ENCODE measurements at places on chromosomes 3 and 15.
A peak's percentile ranks its signal among the peaks of the same experiment; 100 is the strongest.

- DNase-seq = no peak
Observed at GRCh38 chr15:66038387-66039116, 169.3 kb downstream of the RAB11A start.

DNA sequence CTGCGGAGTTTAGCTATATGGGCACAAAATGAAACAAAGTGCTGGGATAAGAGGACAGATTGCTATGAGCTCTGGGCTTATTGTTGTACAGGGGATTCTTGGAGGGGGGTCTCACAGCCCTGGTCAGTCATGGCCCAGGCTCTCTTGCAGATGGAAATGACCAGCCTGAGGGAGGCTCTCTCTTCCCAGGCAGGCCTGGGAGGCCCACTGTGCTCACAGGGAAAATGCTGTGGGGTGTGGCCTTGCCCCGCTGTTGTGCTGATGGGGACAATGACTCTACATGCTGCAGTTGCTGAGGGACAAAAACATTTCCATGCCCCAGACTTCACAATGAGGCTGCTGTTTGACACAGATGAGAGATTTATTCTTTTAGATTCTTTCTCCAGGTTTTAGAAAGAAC, 202.2 kb downstream of the KLF13 start:
- DNase-seq = no peak

- no peak for DNase-seq
Observed at GRCh38 chr3:121869736-121870135, 24.5 kb upstream of the SLC15A2 start.

- DNase-seq = no peak
Observed at GRCh38 chr15:34994925-34995324, 6.8 kb upstream of the ZNF770 start.

DNA sequence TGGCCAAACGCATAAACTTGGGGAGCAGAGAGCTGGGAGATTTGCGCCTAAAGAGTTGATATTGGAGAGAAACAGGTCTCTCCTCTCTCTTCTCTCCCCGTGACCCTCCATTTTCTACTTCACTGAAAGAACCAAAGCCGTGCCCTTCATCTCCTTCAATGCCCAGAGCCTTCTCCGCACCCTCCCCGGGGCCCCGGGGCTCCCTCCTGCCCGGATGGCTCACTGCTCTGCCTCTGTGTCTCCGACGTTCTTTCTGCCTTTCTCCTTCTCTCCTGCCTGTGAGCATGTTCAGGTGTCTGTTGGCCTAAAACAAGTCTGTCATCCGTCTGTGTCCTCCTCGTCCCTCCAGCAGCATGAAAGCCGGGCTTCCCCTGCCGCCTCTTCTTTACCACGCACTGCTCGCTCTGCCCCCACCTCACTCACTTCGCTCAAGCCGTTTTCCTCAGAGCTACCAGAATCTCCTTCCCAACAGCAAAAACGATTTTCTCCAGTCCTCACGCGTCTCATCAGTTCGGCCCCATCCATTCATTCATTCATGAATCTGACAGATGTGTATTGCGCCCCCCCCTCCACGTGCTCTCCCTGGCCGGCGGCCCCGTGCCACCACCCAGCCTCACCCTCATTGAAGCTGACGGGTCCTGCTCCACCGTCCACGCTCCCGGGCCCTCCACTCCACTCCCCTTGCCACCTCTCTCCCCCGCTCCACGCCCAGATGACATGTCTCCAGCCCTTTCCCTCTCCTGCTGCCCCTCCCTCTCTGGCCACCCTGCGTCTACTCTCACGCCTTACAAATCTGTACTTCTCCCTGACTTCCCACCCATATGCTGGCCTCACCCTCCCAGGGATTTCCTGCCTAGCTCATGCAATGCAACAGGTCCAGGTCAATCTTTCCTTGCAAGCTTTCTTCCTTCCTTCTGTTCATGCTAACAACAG, 10.2 kb downstream of the MUC4 start:
- DNase-seq = no peak

GRCh38 chr3:197854596-197855343, 63.7 kb downstream of the LRCH3 start:
- DNase-seq = no peak

- no peak for DNase-seq
Observed at GRCh38 chr3:37129871-37130270, 44.5 kb downstream of the LRRFIP2 start.

DNA sequence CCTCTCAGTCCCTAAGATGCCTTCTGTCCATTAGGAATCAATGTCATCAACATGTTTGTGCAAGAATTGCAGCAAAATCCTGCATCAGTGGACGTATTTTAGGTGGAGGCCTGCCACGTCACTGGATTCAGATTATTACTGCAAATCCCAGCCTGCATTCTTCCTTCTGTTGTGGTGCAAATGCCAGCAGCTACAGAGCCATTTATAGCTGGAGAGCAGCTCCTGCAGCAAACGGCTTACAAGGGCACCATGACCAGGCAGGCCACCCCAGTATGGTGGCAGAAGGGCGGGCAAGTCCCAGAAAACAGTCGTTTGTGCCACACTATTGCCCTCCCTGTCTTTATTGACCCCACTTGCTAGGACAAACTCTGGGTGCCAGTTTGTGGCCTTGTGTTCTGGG, 74.7 kb downstream of the SNRK start:
- no peak for DNase-seq

- no peak for DNase-seq
Observed at GRCh38 chr15:36177590-36178302, 401.7 kb upstream of the CDIN1 start.

- no peak for DNase-seq
Observed at GRCh38 chr3:61226166-61226686, 25.0 kb downstream of the FHIT start.

DNA sequence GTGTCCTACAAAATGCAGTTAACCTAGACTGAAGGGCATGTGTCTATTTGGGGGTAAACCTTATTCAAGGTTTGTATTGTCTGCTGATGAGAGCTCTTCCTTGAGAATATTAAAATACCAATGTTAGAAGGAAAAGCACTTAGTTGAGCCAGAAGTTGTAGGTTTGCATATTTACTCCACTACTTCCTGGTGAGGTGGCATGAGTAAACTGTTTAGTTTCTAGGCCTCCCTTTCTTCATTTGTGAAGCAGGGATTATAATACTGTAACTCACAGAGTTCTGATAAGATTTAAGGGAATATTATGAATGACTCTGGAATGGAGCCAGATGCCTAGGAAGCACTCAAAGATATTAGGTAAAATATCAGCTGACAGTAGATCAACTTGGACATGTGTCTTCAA, 46.7 kb downstream of the CD200R1L start:
- DNase-seq = no peak

DNA sequence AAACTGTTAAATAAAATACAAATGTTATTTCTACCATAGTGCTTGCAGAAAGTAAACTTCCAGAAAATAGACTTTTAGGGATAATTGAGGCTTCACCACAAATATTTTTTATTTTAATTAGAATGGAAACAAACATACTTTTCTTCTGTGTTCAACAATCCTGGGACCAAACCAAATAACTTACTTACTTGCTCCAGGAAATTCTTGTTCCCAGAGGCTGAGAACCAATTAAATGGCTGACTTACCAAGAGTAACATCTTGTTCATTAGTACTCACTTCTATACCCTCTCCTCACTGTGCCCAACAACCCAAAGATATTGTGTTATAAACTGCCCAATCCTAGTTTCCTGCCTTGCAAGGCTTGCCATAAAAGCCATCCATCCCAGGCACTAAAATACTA, 172.2 kb upstream of the PFN2 start:
- no peak for DNase-seq

DNA sequence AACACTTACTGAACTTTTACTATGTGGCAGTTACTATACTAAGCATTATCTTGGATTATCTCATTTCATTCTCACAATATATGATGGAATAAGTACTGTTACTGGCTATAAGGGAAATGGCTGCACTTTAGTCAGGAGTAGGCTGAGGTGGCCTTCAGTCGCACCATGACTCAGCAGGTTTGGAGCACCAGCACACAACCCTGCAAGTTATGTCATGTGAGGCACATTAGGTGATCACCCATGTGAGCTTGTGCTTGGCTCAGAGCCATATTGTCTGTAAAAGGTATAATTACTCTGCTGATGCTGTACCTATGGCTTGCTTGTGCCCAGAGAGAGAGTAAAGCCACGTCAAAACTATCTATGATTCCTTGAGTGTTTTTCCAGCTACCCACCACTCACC, 54.1 kb upstream of the TIPARP start:
- DNase-seq = peak; percentile 30

GRCh38 chr3:43024181-43024885, 45.2 kb downstream of the GASK1A start:
- DNase-seq = no peak

- DNase-seq = peak; percentile 81
Observed at GRCh38 chr3:99753268-99753975, 64.2 kb upstream of the CMSS1 start.

DNA sequence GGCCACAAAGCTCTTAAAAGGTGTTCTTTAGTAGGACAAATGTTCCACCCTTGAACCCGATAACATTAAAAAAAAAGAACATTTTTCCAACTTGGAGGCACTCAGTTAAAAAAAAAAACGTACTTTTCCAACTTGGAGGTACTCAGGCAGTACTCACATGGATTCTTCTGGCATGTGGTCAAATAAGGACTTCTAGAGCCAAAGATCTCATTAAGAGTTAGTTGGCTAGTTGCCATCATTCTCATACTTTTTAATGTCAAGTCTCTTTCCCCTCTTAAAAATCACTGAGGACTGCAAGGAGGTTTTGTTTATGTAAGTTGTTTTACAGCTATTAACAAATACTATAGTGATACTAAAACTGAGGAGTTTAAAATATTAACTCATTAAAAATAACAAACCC, 101.0 kb downstream of the CADPS start:
- DNase-seq = peak; percentile 61

DNA sequence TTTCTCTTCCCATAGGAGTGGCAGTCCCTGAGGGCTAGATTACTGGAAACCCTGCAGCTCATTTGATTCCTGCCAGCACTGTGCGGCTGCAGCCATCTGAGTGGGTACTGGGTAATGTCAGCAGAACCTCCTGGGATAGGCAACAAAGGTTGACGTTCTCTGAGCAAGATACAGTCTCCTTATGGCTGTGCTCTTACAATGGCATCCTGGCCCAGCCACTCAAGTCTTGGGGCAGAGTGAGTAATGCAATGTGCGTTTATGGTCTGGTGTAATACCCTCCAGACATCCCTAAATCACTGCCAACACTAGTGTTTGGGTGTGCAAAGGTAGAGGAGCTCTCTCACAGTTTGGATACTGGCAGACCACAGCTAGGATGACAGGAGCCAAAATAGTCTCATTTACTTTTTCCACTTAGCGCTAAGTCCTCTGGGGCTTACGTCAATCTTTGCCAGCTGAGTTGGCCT, 775.8 kb downstream of the ZNF385D start:
- no peak for DNase-seq

All from NCI-H82 (cell line).